ENCODE measurements at places on chromosomes 11 and 22. TPM values are rescaled to one million over a fixed set of nuclear protein-coding genes. Genes with fewer than 3 reads are reported as not detected.

Gene C22orf31
- polyA plus RNA-seq = 1.2 TPM

Gene NRGN
- polyA plus RNA-seq = 26.8 TPM

Gene DDI1
- not detected for polyA plus RNA-seq

Gene TCN1
- polyA plus RNA-seq = not detected

- DNase-seq = no peak
Measured at GRCh38 chr11:93116641-93117441, 81.0 kb downstream of the SLC36A4 start.

DNA sequence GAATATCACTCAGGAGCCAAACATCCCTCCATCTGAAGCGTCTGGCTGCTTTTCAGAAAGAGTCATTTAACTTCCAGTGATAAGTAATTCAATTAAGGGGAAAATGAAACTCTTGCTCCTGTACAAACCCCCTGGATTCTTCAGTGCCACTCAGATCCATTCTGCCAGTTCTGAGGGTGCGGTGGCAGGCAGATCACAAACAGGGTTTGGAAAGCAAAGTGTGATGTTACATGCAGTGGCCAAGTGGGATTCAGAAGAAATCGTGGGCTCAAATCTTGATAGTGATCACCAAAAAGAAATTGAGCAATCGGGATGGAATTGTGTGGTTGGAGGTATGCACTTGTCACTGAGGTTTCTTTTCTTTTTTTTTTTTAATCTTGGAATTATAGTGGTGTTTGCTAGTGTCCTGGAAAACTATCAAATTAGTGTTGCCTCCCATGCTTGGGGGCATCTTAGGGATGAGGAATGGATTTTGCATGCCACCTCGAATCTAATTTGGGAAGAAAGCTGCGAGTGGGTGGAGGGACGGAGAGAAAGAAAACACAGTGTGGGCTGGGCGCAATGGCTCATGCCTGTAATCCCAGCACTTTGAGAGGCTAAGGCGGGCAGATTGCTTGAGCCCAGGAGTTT lies 22.5 kb upstream of the RTL6 start:
- DNase-seq = no peak

- no peak for DNase-seq
Measured at GRCh38 chr11:45982656-45983470, 60.4 kb downstream of the LARGE2 start.

Gene MMP1
- not detected for polyA plus RNA-seq

DNA sequence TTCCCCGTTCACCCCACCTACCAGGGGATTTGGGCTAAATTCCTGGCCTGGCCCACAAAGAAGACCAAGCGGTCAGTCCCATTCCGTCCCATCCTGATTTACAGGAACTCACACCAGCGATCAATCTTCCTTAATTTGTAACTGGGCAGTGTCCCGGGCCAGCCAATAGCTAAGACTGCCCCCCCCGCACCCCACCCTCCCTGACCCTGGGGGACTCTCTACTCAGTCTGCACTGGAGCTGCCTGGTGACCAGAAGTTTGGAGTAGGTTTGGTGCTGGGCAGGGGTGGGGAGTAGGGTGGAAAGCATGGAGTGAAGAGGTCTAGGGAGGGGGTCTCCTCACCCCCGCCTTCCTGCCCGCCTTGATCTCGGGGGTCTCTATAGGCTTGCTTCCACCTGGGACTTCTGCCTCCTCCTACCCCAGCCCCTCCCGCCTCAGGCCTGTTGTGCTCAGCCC lies at the start of gene SERPING1:
Gene SERPING1 (plus strand): TSS at position 225 of the 455 bp plus-strand sequence. CDS start 586 bp downstream, outside the sequence.
- DNase-seq = peak; percentile 22

GRCh38 chr11:70527046-70527395 lies 128.7 kb downstream of the CTTN start:
- DNase-seq = no peak

DNA sequence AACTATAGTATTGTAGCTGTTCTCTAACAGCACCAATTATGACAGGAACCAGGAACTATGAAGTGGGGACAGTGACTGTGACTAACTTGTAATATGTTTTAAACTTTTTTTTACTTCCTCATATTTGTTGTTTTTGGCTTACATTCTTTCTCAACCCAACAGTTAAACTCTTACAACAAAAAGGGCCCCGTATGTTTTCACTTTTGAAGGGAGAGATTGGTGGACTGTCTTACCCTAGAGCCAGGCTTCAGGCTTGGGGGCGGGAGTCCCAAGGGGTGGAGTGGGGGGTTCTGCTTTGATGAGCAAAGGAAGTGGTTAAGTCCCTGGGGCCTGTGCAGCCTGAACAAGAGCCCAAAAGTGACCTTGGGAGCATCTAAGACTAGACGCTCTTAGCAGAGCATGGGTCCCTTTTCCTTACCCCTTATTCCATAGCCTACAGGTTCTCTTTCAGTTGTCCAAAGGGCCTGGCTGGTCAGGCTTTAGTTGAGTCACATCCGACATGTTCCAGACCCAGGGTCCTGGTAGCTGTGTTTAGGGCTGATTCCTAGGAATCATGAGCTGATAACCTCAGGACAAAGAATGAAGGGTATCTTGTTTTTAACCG lies 38.8 kb downstream of the STIM1 start:
- DNase-seq = no peak

DNA sequence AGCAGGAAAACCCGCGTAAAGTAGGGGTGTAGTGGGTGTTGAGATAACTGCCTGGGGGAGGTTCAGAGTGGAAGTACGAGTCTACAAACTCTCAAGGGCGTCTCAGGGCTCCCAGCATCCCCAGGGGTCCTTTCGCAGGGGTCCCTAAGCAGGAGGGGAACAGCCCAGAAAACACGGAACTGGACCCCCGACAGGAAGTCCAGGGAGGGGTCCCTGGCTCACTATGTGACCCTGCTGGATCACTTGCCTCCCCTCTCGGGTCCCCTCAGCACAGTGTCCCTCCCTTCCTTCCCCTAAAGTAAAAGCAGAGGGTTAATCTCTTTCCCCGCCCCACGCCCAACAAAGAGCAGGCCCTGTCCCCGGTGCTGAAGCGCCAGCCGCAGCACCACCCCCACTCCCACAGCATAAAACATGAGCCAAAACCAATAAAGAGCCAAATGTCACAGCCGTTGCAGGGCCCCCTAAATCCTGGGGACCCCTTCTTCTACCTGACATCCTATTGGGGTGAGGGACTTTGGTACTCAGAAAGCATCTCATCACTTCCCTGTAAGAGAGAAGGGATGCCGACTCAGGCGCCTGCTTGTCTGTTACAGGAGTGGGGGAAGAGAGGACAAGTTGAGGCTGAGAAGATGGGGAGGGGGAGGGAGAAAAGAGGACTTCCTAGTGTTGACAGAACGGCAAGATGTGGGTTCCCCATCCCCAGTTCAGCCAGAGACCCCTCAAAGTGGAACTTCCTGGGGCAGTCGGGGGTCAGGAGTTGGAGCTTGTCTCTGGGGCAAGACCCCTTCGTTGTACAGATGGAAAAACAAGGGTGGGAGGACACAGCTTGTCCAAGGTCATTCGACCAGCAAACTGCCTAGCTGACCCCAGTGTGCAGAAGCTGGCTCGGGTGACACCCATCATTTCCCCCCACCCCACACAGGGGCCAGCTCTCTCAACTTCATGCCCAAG lies 1.4 kb upstream of the NEFH start:
- DNase-seq = no peak

Measured in right renal pelvis (tissue), 4 donors.